ENCODE measurements at places on chromosomes 3 and 15.

DNA sequence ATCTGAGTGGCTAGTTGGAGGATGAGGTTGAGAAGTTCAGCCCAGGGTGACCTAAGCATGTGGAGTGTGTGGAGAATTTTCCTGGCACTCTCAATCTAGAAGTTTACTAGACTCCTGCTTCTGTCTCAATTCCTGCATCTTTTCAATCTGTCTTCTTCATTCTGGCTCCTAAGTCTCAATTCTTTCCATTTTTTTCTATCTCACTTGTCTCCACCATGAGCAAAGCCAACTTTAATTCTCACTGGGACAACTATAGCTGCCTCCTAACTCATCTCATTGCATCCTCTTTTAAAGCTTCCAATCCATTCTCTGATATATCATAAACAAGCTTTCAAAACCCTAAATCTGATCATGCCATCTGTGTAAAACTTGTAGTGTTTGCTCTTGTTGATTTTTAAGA lies 569.3 kb downstream of the NAALADL2 start:
- no peak for DNase-seq

GRCh38 chr3:196339044-196339443 lies 856 bp upstream of the TM4SF19 start:
- no peak for DNase-seq

GRCh38 chr3:156542101-156543042 lies 12.5 kb downstream of the SSR3 start:
- no peak for DNase-seq

DNA sequence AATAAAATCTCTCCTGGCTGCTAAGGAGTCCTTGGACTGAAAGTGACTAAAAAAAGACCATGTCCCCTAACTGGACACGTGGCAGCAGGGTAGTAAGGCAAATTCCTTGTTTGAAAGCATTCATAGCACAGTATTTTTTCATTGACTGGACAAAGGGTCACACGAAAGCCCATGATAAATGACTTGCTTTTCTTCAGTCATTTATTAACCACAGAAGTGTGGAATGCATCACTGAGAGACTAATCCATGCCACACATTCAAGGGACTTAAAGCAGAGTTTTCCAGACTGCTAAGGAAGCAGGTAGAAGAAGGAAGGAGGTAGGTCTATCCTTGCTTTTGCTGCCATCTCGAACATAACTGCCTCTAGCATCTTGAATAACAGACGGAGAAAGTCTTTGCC lies 31.2 kb downstream of the CASR start:
- DNase-seq = no peak

DNA sequence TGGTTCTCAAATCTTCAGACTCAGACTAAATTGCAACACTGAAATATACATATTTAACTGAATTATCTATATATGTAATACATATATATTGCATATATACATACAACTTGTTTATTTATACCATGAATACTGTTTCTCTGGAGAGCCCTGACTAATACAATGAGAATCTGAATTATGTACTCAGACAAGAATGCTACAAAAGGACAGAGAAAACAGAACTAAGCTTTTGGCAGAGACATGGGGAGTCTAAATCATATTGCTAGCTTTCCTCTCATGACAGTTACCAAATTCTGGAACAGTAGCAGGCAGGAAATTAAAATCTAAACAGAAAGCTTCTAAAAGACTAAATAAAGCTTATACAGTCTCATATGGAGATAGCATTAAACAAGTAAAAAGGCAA lies 142.4 kb upstream of the KCNMB2 start:
- no peak for DNase-seq

GRCh38 chr3:185959609-185960521 lies 22.1 kb upstream of the TRA2B start:
- DNase-seq = no peak

- no peak for DNase-seq
Observed at GRCh38 chr3:101998256-101998926, 149.1 kb downstream of the NFKBIZ start.

DNA sequence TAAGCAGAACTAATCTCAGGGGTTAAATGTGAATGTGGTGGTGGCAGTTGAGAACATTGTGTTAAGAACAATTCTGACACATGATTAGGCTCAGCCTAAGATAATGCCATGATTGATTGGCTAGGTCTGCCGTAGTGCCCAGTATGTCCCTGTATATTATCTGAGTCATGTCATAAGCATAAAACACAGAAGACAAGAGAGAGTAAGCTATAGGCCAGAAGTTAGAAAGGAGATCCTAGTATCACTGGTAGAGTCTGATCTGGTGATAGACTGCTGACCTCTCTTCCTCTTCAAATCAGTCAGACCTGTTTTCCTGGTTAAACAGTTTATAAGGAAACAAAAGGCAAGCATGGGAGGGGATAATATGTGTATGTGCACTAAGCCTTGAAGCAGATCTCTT lies 30.1 kb upstream of the ATP8B4 start:
- no peak for DNase-seq

- DNase-seq = no peak
Observed at GRCh38 chr3:123088387-123088786, 21.6 kb downstream of the PDIA5 start.

DNA sequence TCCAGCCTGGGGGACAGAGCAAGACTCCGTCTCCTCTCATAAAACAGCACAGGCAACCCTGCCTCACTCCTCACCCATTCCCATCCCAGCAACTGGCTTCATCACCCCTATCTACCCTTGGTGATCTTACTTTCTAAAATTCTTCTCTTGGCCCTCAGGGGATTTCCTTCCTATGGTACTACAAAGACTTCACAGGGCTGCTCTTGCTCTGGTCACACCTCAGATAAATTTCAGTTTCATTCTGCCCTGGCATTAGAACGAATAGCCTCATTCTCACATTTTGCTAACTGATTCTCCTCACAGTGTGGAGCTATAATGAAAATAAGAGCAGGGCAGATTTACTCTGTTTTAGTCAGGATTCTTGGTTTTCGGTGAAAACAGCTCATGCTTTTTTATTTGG lies 22.1 kb upstream of the CRBN start:
- no peak for DNase-seq

- DNase-seq = no peak
Observed at GRCh38 chr3:4776980-4777581, 202.2 kb upstream of the BHLHE40 start.

DNA sequence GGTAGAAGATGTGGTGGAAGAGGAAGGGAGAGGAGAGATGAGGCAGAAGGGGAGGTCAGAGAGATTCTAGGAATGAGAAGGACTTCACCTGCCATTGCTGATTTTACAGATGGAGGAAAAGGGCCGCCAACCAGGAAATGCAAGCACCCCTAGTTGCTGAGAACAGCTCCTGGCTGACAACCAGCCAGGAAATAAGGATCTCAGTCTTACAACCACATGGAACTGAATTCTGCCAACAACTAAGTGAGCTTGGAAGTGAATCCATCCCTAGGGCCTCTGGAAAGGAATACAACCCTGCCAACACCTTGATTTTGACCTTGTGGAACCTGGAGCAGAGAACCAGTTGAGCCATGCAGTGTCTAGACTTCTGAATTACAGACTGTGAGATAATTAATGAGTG lies 86.6 kb downstream of the EDEM1 start:
- no peak for DNase-seq

Measured in activated gamma-delta T cell treated with anti-CD3 and anti-CD28 coated beads, Interleukin-2, amount 50 U/mL, for 16 hours (primary cell).